AML-193 (cell line): ENCODE measurements at places on chromosomes 2 and 18.

- DNase-seq = no peak
These were observed 44.5 kb downstream of the SPTBN1 start for GRCh38 chr2:54500404-54501205.

GRCh38 chr2:234989183-234989701 lies 37.4 kb downstream of the SH3BP4 start:
- no peak for DNase-seq

DNA sequence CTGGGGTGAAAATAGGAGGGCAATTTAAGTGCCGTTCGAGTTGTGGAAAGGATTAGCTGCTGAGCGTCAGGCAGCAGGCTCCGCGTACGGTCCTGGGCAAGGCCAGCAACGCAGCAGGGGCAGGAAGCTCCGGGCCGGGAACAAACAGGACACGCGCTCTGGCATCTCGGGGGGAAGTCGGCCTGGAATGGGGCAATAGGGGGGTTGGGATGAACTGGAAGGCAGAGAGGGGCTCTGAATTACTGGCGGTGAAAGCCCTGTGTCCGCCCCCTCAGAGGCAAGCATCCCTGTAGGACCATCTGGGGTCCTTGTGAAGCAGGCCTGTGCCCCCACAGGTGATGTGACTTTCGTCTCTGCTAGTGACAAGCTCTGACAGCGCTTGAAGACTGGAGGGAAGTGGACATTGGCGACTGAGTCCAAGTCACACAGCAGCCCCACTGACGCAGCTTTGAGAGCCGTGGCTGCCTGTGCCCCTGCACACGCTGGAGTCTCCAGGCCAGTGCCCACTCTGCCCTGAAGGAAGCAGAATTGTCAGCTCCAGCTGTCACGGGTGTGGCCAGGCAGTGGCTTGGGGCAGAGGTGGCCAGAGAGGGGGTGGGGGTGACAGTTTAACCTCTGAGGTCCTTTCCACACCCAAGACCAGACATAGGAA lies 22.3 kb downstream of the GPR35 start:
- no peak for DNase-seq

DNA sequence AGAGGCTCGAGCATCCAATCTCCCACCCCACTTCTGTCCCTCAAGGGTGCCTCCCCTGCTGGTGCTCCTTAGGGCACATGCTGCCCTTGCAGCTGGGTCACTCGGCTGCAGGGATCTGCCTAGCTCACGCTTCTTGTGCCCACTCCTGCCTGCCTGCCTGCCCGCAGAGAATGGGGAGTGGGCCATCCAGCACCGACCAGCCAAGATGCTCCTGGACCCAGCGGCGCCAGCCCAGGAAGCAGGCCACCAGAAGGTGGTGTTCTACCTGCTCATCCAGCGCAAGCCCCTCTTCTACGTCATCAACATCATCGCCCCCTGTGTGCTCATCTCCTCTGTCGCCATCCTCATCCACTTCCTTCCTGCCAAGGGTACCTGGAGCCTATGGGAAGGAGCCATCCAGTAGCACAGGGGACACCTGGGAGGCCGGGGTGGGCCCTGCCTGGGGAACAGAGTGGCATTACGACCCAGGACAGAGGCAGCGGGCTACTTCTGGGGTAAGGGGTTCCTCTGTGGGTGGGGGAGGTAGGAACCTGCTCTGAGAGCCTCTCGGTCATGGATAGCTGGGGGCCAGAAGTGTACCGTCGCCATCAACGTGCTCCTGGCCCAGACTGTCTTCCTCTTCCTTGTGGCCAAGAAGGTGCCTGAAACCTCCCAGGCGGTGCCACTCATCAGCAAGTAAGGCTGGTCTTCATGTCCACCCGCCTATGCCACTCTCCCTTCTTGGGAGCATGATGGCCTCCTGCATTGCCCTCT lies 3.4 kb downstream of the CHRNG start:
- no peak for DNase-seq

DNA sequence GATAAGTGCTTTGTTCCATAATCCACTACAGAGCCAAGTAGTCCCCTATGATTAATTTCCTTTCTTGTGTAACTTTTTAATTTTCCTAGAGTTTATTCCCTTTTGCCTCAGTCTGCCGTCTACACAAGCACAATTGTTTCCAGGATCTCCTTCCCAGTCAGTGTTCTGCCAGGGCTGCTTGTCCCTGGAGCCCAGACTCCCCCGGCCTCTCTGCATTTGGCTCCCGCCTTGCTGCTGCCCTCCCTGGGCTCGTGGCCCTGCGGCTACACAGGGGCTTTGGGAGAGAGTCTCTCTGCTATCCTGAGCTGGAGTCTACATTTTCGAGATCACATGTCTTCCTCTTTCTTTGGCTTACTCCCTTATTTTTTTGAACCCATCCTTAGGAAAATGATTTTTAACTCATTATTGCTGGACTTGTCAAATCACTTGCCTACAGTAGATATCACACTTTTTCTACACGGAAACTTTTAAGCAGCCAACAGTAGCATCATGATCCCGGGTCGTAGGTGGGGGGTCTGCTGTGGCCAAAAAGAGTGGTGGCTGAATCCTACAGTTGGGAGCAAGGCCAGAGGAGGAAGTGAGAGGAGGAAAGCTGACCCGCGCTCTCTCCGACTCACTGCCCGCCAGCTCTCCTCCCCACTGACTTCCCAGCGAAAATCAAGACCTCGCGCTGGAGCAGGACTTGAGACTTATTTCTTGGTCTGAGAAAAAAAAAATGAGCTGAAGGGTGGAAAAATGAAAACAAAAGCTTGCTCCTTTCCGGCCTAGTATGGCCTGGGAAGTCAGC lies 9.4 kb downstream of the FBLN7 start:
- DNase-seq = no peak

DNA sequence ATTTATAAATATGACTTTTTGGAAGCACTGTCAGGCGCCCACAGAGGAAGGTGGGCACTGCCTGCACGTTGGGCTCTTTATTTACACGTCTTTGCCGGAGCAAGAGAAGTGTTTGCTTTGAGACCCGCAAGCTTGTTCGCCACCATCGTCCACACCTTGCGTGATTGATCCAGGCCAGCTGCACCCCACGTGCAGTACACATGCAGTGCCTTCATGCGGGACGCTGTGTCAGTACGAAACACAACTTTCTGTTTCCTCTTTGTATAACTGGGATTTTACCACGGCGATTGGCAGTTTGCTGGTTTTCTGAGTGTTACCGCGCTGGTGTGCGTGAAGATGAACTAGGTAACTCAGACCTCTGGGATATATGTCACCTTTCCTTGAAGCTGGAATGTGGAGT lies 571.0 kb upstream of the SALL3 start:
- no peak for DNase-seq
